ENCODE measurements at places on chromosomes 5 and 9. TPM values are rescaled to one million over a fixed set of nuclear protein-coding genes. Genes with fewer than 3 reads are reported as not detected.

- DNase-seq: no peak
These were observed 208.2 kb downstream of the SLCO4C1 start for GRCh38 chr5:102087906-102088305.

Gene RFK
- polyA plus RNA-seq: 58.8 TPM

Gene ARID3C
- 0.12 TPM for polyA plus RNA-seq

- no peak for DNase-seq
These were observed 46.5 kb downstream of the SLC44A1 start for GRCh38 chr9:105290954-105291353.

Data from large intestine (tissue), 12 donors.